ENCODE measurements at places on chromosomes 7 and 10. TPM values are rescaled to one million over a fixed set of nuclear protein-coding genes. Genes with fewer than 3 reads are reported as not detected.

WNT2 gene
- total RNA-seq, result 0.12 TPM

OR2A1 gene
- not detected for total RNA-seq

- DNase-seq, result no peak
Measured at GRCh38 chr7:7672545-7673239, 32.1 kb downstream of the UMAD1 start.

- no peak for DNase-seq
Measured at GRCh38 chr10:60508831-60509230, 119.2 kb upstream of the ANK3 start.

DNA sequence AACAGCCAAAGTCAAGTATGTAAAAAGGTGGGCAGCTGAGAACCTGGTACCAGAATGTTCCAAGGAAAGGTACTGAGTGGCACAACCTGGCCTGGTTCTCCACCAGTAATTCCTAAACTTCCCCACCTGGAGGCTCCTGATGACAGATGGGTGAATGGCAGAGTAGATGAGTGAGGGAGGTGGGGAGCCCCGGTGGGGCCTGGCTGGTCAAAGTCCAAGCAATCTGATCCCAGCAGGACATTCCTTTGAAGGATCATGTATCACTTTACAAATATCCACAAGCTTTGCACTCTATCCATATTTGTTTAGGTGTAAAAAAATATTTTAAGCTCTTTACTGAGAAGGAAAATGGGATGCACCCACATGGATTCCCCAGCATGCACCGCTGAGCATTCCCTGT is 250.2 kb downstream of the DPP6 start:
- no peak for DNase-seq

DNA sequence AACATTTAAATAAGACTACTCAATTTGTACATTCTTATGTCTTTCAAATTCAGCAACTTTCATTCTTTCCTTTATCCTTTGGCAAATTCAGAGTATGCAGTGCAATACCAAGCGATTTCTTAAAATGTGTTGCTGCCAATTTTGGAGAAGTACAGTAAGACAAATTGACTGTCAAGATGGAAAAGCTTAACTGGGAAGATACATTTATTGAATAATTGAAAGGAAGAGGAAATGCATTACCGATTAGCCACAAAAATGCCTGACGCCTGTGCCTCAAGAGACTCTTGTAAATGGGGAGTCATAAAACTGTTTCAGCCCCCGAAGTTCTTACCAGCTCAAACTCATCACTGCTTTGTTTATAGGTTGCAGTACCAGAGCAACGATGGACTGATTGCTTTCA is 373.3 kb upstream of the GALNT17 start:
- DNase-seq, result no peak

GRCh38 chr7:105454921-105455320 is 66.2 kb upstream of the SRPK2 start:
- no peak for DNase-seq

ACBD7 gene
- total RNA-seq, result 3.3 TPM

- no peak for DNase-seq
Measured at GRCh38 chr7:137096607-137097006, 228.2 kb downstream of the CHRM2 start.

GRCh38 chr7:107180378-107180777 is 11.6 kb downstream of the HBP1 start:
- peak; percentile 64 for DNase-seq

CFAP58 gene
- total RNA-seq, result 0.91 TPM

CALHM3 gene
- 0.49 TPM for total RNA-seq

SEC61A2 gene
- total RNA-seq, result 10.0 TPM

DPP6 gene
- total RNA-seq, result not detected

- DNase-seq, result no peak
Measured at GRCh38 chr7:83882551-83882950, 233.6 kb upstream of the SEMA3E start.

- no peak for DNase-seq
Measured at GRCh38 chr7:155724327-155725005, 80.0 kb downstream of the RBM33 start.

GRCh38 chr7:121304102-121304658 is 24.6 kb upstream of the WNT16 start:
- no peak for DNase-seq

- no peak for DNase-seq
Measured at GRCh38 chr10:102344067-102344466, 51.4 kb upstream of the NFKB2 start.

PTF1A gene
- not detected for total RNA-seq
